ENCODE measurements at places on chromosomes 16 and 17.

DNA sequence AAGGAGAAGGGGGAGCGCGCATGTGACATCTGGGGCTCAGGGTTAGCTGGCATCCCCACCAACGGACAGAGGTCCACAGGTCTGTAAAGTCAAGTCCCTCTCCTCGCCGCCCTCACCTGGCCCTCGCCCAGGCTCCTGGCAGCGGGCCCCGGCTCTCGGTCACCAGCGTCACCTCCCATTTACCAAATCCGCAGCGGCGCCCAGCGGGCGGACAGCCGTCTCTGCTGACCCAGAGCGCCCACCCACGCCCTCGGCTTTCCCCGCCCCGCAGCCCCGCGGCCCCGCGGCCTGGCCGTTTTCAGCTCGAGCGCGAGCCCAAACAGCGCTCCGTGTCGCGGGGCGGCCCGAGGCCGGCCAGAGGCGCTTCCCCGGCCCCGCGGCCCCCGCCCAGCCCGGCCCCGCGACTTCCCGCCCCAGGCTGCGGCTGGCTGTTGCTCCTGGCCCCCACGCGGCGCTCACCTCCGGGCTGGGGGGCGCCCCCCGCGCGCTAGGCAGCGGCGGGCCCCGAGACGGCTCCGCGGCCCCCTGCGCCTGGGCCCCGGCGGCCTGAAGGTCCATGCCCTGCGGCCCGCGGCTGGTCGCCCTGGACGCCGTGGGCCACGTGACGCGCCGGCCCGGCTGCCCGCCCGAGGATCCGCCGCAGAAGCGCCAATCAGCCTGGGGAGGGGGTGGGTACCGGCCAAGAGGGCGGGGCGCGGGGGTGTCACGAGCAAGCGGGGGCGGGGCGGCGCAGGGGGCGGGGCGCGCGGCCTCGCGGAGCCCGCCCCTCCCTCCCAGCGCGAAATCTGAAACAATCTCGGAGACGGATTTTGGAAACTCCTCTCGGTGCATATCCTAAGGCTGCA lies at the start of gene COPRS:
Gene COPRS (minus strand): TSS at position 603 of the 845 bp plus-strand sequence. CDS start 45 bp downstream, at position 558.
- DNase-seq: peak; percentile 80

DNA sequence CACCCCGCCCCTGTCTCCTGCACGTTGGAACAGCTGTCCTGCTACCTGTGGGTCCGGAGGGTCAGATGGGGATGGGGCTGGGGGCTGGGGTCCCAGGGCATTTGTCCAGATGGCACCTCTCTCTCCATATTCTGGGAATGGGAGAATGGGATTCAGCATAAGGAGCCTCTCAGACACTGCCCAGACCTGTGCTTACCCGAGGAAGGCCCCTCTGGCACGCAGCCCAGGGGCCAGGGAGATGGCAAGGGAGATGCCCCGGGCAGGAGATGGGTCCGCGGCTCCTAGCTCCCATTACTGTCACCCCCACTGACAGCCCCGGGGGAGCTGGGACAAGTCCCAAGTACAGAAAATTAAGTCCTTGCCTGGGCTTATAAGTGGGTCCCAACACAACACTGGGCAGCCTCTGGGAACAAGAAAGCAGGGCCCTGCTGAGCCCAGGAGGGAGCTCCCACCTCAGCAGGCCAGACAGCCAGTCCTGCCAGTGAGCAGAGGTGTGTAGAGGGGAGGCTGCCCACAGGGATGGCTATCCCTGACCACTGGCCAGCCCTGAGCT lies 1.8 kb downstream of the VASN start:
- no peak for DNase-seq

- DNase-seq: no peak
Measured at GRCh38 chr16:83392743-83393142, 415.0 kb upstream of the HSBP1 start.

DNA sequence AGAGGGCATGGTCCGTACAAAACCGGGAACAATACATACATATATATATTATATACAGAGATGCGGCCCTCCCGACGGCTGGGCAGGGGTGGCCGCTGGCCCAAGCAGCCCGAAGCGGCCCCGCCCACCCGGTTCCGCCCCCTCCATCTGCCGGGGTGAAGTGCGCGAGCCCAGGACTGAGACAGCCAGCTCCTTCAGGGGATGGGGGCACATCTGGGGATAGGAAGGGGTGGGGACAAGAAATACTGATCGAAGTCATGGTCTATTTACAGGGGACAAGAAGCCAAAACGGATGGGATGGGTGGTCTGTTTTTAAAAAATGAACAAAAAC lies 3.8 kb upstream of the SAMD14 start:
- DNase-seq: no peak

DNA sequence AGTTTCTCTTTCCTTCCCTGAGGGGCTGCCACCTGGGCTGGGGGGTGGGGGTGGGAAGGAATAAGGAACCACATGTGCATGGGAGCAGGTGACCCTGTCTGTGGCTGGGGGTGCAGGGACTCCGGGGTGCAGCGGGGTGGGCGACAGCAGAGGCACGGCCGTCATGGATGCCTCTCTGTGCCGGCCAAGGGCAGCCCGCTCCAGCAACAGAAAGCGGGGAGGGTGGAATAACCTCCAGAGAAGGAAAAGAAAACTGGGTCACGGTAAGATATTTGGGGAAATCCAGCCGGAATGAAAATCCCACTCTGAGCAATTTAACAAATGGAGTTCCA lies 4.2 kb downstream of the NDUFAF8 start:
- no peak for DNase-seq

DNA sequence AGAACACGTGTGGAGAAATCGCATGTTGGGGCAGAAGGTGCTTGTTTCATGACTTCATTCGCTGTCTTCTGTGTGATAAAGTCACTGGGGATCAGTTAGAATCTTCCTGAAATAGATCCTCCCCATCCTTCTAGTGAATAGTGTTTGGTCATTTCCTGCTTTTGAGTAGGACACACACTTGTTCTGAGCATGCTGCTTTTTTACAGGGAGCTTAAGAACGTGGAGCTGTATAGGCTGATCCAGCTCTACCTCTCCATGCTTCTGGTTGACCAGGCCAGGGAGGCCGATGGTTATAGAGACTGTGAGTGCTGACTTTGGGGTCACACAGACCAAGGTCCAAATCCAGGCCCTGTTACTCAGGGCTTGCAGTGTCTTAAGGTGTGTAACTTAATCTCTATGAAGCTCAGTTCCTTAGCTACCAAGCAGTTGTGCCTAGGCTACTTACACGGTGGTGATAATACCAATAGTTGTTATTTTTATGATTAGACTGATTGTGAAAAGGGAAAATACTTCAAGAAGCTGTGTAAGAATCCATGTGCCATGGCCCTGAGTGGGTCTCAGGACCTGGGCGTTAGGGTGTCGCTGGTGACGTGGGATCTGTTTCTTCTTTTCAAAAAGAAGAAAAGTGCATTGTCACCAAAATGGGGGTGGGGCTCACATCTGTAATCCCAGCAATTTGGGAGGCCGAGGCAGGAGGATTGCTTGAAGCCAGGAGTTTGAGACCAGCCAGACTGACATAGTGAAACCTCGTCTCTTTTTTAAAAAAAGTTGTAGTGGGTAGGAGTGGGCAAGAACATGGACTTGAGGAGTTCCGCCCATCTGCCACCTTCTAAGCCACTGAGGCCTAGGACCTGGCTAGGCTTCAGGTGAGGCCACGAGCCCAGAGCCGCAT lies 64.1 kb upstream of the LGALS9 start:
- DNase-seq: no peak

DNA sequence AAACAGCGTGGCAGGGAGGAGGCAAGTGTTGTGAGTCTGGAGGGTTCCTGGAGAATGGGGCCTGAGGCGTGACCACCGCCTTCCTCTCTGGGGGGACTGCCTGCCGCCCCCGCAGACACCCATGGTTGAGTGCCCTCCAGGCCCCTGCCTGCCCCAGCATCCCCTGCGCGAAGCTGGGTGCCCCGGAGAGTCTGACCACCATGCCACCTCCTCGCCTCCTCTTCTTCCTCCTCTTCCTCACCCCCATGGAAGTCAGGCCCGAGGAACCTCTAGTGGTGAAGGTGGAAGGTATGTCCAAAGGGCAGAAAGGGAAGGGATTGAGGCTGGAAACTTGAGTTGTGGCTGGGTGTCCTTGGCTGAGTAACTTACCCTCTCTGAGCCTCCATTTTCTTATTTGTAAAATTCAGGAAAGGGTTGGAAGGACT lies at the start of gene CD19:
Gene CD19 (plus strand): TSS at position 171 of the 425 bp plus-strand sequence. CDS start 30 bp downstream, at position 201.
- no peak for DNase-seq
